LNCaP clone FGC (cell line): ENCODE measurements at places on chromosomes 2 and 18.

DNA sequence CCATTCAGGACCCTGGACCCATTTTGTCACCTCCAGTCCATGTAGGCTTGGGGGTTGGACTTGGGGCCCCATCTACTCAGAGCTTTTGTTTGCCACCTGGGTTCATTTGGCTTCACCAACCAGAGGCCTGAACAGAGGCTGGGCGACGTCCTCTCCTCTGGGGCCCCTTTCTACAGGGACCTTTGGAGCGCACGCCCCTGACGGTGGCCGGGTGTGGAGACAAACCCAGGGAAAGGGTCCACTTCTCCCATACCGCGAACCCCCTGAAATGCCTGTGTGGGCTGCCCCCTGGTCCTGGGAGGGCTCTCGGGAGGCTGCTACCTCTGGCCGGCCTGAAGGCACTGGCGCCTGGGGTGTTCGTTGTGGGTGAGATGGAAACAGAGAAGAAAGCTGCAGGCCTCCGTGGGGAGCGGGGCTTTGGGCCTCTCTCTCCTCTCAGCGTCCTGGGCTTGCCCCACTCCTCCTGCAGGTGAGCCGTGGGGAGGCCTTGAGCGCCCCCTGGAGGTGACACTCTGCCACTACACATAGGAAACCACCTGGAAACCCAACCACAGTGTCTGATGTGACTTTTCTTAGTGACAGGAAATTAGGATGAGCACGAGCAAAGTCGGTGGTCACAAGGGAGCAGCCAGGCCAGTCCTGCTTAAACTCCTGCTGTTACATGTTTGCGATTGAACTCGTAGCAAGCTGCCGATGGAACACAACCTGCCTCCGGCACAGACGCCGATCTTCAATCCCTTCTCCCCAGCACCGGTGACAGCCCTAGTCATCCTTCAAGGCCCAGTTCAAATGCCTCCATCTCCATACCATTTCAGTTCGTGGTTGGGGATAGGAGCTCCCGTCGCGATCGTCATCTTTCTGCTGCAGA is 12.0 kb upstream of the NTSR2 start:
- no peak for DNase-seq

DNA sequence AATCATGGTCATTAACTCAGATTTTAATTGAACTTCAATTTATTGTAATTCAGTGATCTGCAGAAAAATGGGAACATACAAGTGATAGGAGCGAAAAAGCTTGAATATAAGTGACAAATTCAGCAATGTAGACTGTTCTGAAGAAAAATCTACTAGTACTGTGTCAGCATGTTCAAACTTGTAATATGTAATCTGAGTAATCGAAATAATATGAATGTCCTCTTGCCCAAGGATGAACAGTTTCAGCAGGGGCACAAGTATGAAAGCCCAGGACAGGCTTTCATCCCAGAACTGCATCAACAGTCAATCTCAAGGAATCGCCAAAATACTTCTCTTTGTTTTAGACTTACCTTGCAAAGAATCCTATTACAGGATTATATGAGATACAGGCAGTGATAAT is 1110.5 kb downstream of the LRP1B start:
- DNase-seq: no peak

- DNase-seq: no peak
Observed at GRCh38 chr2:196218106-196218505, 46.7 kb upstream of the STK17B start.

DNA sequence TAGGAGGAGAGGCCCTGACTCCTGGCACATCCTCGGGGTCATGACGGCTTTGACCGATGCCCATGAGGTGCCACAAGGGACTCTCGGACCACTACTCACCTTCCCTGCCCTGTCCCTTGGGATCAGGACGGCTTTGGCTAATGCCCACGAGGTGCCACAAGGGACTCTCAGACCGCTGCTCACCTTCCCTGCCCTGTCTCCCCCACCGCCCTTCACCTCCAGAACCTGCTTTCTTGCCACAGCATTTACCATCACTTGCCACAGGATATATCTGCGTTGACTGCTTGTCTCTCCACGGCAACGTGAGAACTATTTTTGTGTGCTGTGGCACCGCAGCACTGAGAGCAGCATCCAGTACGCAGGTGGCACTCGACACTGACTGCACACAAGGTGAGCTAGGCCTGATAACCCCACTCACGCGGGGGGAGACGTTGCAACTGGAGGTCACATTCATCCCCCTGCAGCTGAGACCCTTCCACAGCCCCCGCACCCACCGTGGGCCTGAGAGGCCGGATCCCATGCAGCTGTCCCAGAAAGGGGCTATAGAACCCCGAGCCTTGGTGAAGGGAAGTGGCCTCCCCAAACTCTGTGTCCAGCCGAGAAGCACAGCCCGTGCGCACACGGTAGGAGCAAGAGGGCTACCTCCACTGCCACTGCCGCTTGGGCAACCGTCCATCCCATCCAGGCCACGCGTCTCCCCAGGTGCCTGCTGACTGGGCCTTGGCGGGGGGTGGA is 47.5 kb downstream of the ANO7 start:
- DNase-seq: no peak

GRCh38 chr18:47929681-47930198 is 719 bp downstream of the SMAD2 start:
- DNase-seq: peak; percentile 26

- DNase-seq: no peak
Observed at GRCh38 chr2:173797586-173798263, 167.4 kb downstream of the SP3 start.

- no peak for DNase-seq
Observed at GRCh38 chr18:35010993-35011392, 30.2 kb upstream of the MAPRE2 start.

- DNase-seq: peak; percentile 18
Observed at GRCh38 chr2:81495556-81495955, 1191.0 kb upstream of the LRRTM1 start.

DNA sequence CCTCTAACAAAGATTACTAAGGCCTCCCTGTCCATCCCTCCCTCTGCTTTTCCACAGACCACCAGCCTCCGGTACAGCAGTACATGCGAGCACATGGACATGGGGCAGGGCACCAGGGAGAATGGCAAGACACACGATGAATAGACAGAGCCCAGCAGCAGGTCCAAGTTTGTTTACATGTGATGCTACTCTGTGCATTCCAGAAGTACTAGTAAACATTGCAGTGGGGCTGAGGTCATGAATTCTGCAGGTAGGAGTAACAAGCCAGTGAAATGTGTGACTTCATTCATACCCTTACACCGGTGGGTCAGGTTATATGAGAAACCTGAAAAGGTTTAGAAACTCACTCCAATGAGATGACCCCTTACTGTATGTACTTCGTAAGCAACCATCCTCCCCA is 205.7 kb downstream of the BCL11A start:
- DNase-seq: no peak

- DNase-seq: no peak
Observed at GRCh38 chr2:226690461-226691024, 109.1 kb downstream of the IRS1 start.

DNA sequence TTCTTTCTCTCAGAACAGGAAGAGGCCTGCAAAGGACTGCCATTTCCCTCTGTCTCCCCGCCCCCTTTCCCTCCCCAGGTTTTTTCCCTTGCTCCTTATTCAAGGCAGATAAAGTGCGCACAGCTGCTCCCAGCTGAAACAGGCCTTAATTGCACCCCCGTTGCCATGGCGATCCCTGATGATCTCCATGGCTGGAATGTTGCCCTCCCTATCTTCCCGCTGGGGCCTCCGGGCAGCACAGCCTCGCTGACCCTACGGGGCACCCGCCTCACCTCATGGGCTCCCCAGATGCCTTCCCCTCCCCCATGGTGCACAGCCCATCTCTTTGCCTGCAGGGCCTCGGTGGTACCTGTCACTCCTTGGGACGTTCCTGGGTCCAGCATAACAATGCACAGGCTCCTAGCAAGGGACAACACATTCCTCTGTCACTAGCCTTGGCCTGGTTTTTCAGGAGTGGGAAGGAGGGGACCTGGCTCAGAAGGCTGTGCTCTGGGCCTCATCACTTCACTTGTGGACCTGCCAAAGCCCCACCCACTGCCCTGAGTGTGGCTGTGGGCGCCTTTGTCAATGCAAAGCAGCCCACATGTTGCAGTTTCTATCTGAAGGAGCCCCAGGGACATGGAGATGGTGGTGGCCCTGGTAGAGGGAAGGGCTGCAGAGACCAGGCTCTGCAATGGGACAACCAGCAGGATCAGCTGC is 115.0 kb downstream of the CELF4 start:
- DNase-seq: no peak

DNA sequence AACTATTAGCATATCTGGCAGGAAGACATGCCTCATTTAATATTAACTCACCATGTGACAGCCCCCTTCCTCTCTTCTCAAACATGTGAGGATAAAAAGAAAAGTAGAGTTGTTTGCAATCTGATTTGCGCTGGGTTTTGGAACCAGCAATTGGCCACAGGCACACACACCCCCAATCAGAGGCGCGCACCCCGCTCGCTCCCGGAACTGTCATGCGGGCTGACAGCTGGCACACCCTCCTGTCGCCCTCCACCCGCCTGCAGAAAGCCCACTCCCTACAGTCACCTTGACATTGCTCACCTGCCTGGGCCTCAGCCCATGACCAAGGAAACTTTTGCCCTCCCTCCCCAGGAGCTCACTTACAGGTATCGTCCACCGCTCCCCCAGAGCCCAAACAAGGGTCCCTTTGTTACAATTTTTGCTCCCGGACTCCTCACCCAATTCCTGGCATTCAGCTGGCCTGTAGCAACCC is 1.1 kb downstream of the COBLL1 start:
- DNase-seq: peak; percentile 95

DNA sequence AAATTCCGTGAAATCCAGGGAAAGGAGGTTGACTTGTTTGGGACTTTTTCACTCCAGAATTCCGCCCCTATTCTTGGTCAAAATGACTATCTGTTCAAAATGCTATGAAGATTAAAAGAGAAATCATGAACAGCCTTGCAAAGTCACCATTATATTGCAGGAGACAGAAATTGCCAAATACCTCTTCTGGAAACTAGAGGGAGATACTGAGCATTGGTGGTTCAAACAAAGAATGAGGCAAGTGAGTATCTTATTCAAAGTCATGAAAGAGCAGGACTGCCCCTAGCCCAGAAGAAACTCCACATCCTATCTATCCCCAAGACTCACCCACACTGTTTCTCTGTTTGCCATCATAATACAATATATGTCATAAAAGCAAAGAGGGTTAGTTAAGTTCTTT is 862.3 kb upstream of the POU3F3 start:
- DNase-seq: no peak

GRCh38 chr2:80546766-80547165 is 242.2 kb upstream of the LRRTM1 start:
- no peak for DNase-seq

GRCh38 chr2:158095912-158096311 is 5.8 kb upstream of the UPP2 start:
- no peak for DNase-seq

DNA sequence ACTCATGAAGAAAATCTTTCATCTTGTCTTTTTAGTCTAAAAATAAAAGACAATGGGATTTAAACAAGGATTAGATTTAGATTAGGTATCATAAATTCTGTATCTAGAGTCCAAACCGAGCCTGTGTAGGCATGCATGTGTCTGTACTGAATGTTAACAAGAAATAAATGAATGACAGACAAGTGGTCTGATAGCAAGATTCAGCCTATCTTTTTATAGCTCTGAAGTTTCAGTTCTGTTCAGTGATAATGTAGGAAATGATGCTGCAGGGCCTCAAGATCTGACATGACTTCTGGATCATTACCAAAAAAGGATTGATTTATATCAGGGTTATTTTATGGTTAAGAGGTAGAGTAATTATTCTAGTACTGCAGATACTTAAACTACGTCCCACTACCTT is 137.0 kb upstream of the ATP5MC3 start:
- DNase-seq: no peak

DNA sequence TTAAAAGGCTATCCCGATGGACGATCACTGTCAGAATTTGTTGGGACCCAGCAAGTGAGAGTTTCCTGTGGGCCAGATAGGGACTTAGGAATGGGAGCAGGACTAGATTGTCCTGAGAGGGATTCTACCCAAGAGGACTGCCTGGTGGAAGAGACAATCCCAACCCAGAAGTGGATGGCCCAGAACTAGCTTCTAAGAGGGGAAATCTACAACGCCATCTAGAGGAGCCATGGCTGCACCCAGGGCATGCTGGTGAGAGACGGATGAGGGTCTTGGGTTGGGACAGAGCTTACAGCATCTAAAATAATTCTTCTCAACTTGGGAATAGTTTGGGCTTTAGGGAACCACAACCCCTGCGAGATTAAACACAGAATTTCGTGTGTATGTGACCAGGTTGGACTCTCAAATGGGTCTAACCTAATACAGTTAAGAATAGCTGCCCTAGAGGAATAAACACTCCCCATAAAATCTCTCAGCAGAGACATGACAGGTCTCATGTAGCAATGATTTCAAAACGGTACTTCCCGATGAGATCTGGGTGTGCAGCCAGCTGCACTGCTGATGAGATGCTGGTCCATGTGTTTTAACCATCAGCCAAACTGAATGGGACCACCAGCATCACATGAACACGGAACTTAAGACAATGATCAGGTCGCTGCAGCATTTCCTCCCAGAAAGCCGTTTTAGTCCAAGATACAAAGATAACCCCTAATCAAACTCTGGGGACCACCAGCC is 50.8 kb downstream of the CCBE1 start:
- DNase-seq: no peak

DNA sequence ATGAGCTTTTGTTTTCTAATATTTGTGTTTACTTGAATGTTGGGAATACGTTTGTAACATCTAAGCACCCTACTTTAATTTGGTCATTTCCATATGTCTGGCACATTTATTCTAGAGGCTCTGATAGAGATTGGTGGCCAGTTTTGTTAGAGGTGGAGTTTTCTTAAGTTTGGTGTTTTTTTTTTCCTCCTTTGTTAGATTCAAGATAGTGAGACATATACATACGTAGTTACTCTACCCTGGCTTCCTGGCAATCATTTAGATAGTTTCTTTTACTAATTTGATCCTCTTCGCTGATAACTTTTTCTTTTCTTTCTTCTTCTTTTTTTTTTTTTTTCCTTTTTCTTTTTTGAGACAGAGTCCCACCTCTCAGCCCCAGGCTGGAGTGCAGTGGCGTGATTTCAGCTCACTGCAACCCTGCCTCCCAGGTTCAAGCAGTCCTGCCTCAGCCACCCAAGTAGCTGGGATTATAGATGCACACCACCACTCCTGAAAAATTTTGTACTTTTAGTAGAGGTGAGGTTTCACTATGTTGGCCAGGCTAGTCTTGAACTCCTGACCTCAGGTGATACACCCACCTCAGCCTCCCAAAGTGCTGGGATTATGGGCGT is 26.6 kb downstream of the SMCHD1 start:
- no peak for DNase-seq

- no peak for DNase-seq
Observed at GRCh38 chr2:231013820-231014219, 17.9 kb downstream of the SPATA3 start.

- peak; percentile 54 for DNase-seq
Observed at GRCh38 chr2:156892467-156893281, 364.8 kb upstream of the GALNT5 start.

- no peak for DNase-seq
Observed at GRCh38 chr18:10791169-10791831, 265.5 kb downstream of the NAPG start.

DNA sequence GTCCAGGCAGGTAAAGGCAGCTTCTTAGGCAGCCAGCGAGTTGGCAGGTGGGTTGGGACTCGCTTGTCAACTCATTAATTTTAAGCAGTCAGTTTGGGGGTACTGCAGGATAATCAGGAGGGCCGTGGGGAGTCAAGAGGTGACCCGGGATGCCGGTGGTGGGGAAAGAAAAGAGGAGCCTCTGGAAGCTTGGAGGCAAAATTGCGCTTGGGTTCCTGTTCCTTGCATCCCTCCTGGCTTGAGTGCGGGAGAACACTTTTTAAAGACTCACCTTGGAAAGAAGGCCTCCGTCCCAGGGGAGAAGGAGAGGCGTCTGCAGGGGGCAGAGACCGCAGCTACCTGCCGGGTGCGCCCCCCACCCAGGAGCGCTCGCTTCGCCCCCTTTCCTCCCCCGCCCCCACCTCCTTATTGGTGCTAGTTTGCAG is at the start of gene KCNJ3:
KCNJ3 (plus strand) TSS at position 400 of the 425 bp plus-strand sequence. CDS start 81 bp downstream, outside the sequence.
- DNase-seq: no peak
